ENCODE measurements at places on chromosomes 3 and 15. TPM values are rescaled to one million over a fixed set of nuclear protein-coding genes. Genes with fewer than 3 reads are reported as not detected.
A peak's percentile ranks its signal among the peaks of the same experiment; 100 is the strongest.

Gene KIF15
- total RNA-seq, result 0.11 TPM

Gene CCDC54
- not detected for total RNA-seq

Gene ALPK3
- total RNA-seq, result 0.19 TPM

DNA sequence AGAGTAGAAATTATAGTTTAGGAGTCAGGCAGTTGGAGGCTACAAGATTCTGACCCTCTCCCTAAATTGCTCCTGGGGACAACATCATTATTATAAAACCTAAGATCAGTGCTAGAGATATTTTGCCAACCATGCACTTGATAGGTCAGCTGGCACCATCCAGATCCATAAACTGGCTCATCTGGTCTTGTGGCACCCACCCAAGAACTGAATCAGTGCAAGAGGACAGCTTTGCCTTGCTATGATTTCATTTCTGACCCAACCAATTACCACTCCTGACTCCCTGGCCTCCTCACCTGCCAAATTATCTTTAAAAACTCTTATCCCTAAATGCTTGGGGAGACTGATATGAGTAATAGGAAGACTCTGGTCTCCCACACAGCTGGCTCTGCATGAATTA lies 461.1 kb upstream of the TGFBR2 start:
- DNase-seq, result no peak

GRCh38 chr3:67593761-67594234 lies 60.6 kb downstream of the SUCLG2 start:
- no peak for DNase-seq

DNA sequence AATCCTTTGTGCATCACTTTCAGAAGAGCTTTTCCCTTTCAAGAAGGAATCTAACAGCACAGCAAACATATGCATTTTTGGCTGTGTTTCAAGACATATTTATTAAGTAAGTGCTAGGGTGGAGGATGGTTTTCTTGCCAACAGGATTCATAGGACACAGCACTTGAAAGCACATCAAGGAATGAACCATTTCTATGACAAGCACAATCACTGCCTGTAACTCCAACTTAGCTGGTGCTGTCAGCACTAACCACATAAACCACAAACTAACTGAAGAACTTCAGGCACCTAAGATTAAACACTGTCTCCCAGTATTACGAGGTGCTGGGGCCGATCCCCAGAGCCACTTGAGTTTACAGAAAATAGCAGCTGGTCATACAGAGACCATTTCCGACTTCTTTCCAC lies 35.4 kb upstream of the SPRED1 start:
- DNase-seq, result no peak

DNA sequence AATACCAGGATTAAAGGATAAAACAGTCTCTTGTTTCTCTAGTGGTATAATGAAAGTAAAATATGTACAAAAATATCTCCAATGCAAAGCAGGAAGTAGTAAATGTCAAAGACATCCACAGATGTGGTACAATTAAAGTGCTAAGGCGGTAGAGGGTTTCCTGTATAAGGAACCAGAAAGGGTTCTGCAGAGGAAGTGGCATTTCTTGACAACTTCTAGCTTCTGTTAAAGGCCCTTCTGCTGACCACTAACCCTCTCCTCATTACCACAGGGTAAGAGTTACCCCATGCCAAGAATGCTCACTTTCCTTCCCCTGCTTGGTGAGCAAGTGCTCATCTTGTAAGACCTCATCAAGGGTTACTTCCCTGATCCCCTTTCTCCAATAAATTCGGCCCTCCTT lies 883.6 kb upstream of the NR2F2 start:
- peak; percentile 59 for DNase-seq

Measured in naive thymus-derived CD4-positive, alpha-beta T cell (primary cell).